ENCODE measurements at places on chromosomes 2 and 18.

DNA sequence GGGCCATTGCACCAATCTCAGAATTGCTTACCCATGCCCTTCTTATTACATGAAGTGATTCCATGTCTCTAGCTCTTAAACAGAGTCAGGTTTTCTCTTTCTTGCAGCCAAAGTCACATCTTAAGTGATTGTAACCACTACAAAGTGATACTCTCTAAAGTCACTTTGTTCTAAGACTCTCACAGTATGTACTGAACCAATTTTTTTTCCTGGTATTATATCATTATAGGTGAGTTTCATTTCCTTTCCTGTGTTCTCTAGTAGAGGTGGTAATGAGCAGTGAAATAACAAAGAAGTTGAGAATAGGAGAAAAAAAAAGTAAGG lies 66.3 kb upstream of the DARS1 start:
- DNase-seq = no peak

DNA sequence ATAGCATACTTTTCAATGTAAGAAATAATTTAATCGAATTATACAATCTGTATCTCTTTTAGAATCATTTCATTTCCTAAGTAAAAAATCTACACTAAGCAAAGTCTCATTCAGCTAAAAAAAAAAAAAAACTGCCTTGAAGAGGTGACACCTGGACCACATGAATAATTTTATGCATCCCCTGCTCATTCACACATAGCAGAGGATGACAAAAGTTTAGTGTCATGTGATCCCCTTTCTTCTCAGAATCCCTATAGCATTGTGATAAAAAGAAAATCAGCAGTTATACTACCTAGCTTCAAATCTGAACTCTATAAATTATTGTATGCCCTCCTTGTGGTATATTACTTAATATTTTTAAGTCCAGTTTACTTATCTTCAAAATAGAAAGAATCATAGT lies 603.8 kb downstream of the ERBB4 start:
- DNase-seq = no peak

DNA sequence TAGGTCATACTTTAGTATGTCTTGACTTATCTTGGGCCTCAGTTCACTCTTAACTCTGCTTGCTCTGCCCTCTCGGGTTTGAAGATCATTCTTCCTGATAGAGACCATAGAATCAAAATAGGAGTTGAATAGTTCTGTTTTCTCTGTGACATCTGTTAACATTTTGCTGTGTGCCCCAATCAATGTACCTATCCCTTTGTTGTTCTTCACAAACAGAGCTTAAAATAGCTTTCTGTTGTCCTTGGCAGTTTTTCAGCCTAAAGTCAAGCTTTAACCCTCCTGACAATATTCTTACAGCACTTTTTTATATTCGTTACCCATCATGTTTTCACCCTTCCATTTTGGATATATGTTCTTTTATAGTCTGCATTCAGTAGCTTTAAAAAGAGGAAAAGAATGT lies 724.5 kb upstream of the FANCL start:
- DNase-seq = no peak

DNA sequence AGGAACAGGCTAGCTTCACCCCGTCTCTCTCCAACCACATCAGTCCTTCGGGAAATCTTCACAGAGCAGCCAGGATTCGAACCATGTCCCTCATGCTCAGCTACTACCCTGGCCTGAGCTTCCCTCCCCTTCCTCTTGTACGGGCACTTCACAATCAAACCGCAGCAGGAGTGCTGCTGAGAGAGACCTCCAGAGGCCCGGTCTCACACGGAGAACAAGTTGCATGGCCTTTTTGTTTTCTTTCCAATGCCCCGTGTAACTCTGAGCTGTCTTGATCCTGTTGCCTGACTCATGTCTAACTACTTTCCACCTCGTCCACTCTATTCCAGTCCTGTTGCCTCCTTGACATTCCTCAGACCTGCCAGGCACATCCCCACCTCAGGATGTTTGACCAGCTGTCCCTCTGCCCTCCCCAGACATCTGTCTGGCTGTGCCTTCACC lies 25.4 kb downstream of the FBLN7 start:
- no peak for DNase-seq

- DNase-seq = no peak
Observed at GRCh38 chr18:44862112-44862511, 181.4 kb downstream of the SETBP1 start.

DNA sequence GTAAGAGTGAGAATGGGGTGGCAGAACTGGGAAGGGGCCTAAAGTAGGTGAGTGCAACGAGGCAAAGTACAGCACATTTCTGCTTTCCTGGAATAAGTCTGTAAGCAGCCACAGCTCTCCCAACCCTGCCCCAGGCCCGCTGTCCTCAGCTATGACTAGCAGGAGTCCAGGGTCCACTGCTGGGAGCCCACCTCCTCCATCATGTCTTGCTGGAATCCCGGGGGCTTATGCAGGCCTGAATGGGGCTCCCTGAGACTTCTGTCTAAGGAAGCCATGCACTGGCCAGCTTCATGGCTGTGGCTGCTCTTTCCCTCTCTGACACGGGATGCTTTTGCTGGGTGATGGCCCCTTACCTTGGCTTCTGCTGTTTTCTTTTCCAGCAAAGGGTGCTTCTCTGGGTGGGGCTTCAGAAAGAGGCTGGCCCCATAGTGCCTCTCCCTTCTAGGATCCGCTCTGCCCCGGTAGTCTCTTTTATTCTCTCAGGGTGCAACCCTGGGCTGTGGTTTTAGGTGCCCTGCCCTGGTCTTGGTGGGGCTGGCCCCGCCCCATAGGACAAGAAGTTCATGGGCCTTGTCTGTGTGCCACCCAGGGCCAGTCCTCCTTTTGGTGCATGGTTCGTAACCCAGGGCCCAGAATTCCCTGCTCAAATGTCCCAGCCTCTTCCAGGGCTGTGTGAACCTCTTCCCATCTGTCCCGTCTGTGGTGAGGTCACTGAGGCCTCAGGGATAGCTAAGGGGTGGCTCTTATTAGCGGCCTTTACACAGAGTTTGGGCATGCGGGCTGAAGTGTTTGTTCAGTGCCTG lies 33.8 kb upstream of the POLE4 start:
- DNase-seq = no peak

- no peak for DNase-seq
Observed at GRCh38 chr18:79816981-79817606, 19.4 kb downstream of the KCNG2 start.

DNA sequence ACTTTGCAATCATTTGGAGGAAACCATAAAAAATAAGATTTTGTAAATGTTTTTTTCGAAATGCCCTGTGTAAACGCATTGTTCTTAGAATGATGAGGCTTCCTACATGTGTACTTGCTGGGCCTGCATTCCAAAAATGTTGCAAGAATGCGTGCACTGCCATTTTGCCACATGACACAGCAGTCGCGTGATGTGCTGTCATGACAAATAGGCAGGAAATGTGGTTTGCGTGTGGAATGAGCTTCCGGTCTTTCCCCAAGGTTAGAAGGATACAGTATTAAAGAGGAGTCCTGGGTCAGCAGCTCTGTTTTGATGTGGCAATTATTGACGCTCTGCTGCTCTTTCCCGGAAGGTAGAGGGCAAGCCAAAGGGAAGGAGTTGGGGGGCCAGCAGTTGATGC lies 18.1 kb upstream of the SERPINB2 start:
- DNase-seq = no peak

DNA sequence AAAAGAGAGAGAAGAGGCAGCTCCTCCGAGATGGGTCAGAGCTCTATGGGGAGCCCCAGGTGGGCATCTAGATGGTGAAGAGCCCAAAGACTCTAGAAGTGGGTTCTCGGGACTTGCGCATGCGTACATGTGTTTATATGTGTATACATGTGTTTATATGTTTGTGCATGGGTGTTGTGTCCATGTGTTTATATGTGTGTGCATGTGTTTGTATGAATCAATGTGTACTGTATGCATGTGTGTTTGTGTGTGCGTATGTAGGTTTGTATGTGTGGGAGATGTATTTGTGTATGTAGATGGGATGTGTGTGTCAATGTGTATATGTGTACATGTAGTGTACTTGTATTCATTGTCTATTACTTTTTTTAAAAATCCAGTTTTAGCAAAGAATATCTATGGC lies 25.6 kb downstream of the DNPEP start:
- no peak for DNase-seq

DNA sequence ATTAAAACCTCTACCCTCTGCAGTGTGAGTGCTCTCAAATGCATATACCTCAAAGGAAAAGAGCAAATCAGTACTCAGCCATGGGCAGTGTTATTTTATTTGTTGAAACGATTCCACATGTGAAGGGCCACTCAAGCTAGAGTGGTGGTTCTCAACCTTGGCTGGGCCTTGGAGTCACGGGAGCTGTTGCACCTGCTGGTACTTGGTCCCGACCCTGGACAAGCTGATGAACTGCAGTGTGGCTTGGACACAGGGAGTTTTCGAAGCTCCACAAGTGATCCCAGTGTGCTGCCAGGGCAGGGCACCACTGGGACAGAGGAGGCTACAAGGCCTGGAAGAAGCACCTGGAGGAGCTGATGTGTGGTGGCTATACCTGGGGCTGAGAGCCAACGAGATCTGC lies 19.7 kb downstream of the GNLY start:
- no peak for DNase-seq

Measured in stimulated activated CD8-positive, alpha-beta memory T cell treated with anti-CD3 and anti-CD28 coated beads, Interleukin-7, amount 100 ng/mL, for 1 hour (primary cell).